Left renal pelvis (tissue), 4 donors: ENCODE measurements at places on chromosomes 7 and 10. TPM values are rescaled to one million over a fixed set of nuclear protein-coding genes. Genes with fewer than 3 reads are reported as not detected.

The SPDYE2B gene
- polyA plus RNA-seq: 0.31 TPM

The DPYSL4 gene
- polyA plus RNA-seq: 18.8 TPM

DNA sequence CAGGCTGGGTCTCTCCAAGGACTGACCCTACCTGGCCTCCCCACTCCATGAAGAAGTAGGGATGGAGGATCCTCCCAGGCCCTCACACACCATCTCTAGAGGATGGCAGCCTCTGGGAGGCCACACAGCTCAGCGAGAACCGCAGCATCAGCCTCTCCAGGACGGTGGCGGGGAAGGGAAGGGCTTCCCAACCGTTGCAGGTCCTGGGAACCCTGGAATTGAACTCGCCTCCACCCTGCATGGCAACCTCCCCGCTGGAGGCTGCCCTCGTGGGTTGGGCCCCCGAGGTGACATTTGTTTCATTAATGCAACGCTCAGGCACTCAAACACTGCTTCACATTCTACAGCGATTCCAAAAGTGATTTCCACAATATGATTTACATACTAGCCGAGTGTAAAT, 58.5 kb downstream of the EBF3 start:
- no peak for DNase-seq

DNA sequence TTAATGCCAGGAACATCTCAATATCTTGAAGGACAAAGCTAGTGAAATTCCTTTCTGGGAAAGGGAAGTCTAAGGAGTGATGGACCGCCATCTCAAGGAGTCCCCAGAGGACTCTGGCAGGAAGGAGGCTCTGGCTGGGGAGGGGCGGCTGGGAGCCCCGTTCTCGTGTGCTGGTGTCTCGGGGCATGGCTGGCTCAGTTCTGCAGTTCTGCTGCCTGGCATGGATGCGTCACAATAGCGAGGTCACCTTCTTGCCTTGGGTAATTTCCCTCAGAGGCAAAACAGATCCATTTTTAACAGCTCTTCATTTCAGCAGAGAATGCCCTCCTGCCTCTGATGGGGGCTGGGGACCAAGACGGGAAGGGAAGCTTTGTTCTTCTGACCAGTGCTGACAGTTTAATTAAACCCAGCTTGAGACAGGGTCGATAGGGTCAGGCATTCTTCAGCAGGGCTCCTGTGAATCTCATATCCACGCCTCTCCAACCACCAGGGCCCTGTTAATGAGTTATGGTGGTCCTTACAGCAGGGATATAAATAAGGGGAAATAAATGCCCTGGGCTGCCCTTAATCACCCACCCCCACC, 35.7 kb downstream of the SLIT1 start:
- peak; percentile 33 for DNase-seq

- no peak for DNase-seq
Observed at GRCh38 chr10:1050554-1050953, 1.6 kb upstream of the IDI1 start.
